GM12892 (cell line): ENCODE measurements at places on chromosomes 3 and 15.

DNA sequence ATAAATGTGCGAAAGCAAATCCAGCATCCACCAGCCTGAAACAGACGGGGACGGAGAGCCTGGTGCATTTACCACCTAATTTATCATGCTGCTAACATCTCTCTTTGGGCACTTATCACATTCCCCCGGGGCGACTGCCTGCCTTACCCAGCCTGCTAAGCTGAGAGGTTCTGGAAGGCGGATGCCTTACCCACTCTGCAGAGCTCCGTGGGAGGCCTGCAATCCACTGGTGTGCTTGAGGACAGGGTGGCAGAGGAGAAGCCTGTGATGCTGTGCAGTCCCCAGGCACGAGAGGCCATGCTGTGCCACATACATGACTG is 25.5 kb downstream of the MGLL start:
- no peak for DNase-seq

DNA sequence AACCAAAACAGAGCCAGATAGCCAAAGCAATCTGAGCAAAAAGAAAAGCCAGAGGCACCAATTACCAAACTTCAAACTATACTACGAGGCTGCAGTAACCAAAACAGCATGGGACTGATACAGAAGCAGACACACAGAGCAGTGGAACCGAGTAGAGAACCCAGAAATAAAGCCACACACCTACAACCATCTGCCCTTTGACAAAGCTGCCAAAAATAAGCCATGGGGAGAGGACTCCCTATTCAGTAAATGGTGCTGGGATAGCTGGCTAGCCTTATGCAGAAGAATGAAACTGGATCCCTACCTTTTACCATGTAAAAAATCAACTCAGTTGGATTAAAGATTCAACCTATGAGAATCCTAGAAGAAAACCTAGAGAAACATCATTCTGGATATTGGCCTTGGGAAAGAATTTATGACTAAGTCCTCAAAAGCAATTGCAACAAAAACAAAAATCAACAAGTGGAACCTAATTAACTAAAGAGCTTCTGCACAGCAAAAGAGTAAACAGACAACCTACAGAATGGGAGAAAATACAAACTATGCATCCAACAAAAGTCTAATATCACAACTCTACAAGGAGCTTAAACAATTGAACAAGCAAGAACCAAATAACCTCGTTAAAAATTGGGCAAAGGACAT is 95.1 kb downstream of the APBA2 start:
- DNase-seq: no peak

DNA sequence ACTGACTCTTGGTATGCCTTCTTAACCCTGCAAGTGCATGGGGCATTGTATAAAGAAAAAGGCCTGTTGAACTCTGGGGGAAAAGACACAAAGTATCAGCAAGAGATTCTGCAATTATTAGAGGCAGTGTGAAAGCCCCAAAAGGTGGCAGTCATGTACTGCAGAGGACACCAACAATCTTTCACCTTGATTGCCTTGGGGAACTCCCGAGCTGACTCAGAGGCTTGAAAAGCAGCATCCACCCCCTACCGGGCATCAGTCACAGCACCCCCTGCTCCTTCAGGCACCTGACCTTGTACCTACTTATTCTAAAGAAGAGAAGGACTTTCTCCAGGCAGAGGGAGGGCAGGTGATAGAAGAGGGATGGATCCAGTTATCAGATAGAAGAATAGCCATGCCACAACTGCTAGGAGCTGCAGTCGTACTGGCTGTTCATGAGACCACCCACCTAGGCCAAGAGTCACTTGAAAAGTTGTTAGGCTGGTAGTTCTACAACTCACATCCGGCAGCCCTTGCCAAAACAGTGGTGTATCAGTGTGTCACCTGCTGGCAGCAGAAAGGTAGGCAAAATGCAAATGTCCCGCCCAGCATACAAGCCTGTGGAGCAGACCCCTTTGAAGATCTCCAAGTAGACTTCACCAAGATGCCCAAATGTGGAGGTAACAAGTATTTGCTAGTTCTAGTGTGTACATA is 241.6 kb upstream of the CNTN6 start:
- DNase-seq: no peak

- DNase-seq: no peak
Measured at GRCh38 chr3:53170325-53171063, 9.5 kb downstream of the PRKCD start.

GRCh38 chr15:74055804-74056203 is 26.5 kb downstream of the GOLGA6A start:
- DNase-seq: no peak

- DNase-seq: no peak
Measured at GRCh38 chr3:111737047-111737705, 121.9 kb upstream of the PHLDB2 start.

- no peak for DNase-seq
Measured at GRCh38 chr15:74642348-74642733, 26.7 kb downstream of the CLK3 start.

- DNase-seq: no peak
Measured at GRCh38 chr3:156688632-156689452, 14.5 kb downstream of the TIPARP start.

GRCh38 chr3:190004656-190005055 is 116.0 kb downstream of the P3H2 start:
- no peak for DNase-seq

GRCh38 chr3:71495708-71496472 is 87.6 kb downstream of the FOXP1 start:
- DNase-seq: no peak

- DNase-seq: no peak
Measured at GRCh38 chr3:108124337-108125152, 33.7 kb upstream of the CD47 start.

DNA sequence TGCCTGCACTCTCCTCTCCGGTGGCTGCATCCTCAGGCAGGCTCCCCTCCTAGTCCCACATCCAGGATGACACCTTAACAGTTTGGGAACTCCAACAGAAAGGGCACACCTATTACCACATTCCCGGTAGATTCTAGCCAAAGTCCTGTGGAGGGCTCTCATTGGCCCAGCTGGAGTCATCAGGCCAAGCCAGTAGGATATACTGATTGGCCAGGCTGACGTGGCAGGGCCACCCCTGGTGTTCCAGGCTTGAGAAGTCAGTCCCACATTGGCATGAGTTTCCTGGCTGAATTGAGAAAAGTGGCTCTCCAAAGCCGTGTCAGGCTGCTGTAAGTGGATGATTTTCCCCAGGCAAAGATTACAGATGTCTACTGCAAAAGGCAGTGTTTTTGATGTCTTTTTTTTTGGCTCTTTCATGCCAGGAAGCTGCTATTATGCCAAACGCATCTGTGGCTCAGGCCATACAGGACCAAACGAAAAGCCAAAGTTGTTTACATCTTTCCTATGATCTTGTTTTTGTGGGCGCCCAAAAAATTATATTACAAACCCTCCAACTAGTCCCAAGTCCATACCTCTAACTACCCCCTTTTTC is 6.6 kb upstream of the BLM start:
- no peak for DNase-seq

- DNase-seq: no peak
Measured at GRCh38 chr15:68407141-68407885, 24.6 kb downstream of the ITGA11 start.

- DNase-seq: no peak
Measured at GRCh38 chr3:113255854-113256615, 44.7 kb downstream of the BOC start.

DNA sequence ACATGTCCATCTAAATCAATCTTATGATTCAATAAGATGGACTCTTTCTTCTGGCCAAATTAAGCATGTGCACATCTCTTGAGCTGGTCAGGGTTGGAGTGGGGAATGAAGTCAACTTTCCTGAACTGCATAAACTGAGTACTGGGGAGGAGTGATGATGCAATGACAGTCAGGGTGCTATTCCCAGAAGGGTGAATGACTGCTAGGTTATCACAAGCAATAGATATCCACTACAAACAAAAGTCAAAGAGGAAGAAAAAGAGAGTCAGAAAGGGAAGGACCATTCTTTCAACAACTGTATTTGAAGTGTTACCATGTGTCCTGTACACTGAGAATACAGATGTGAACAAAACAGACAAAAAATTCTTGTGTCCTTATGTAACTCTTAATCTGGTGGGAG is 70.0 kb downstream of the ALCAM start:
- no peak for DNase-seq

DNA sequence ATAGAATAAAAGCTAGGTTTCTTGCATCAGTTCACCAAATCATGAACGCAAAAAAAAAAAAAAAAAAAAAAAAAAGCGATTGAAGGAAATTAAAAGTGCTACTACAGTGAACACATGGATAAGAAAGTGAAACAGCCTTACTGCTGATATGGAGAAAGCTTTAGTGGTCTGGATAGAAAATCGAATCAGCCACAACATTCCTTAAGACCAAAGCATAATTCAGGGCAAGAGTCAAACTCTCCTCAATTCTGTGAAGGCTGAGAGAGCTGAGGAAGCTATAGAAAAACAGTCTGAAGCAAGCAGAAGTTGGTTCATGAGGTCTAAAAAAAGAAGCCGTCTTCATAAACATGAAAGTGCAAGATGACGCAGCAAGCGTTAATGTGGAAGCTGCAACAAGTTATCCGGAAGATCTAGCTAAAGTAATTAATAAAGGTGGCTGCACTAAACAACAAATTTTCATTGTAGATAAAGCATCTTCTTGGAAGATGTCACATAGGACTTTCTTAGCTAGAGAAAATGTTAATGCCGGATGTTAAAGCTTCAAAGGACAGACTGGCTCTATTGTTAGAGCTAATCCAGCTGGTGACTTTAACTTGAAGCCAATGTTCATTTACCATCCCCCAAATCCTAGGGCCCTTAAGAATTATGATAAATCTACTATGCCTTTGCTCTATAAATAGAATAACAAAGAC is 19.2 kb downstream of the P3H2 start:
- DNase-seq: no peak

GRCh38 chr15:31480356-31481025 is 153.9 kb downstream of the KLF13 start:
- DNase-seq: no peak
